ENCODE measurements at places on chromosomes 7 and 10. TPM values are rescaled to one million over a fixed set of nuclear protein-coding genes. Genes with fewer than 3 reads are reported as not detected.

EVX1 gene
- not detected for total RNA-seq

LIPF gene
- total RNA-seq: not detected

AKR1D1 gene
- total RNA-seq: 0.37 TPM

STEAP1 gene
- total RNA-seq: 13.1 TPM

ERVW-1 gene
- total RNA-seq: not detected

CH25H gene
- total RNA-seq: 4.0 TPM

ELFN1 gene
- total RNA-seq: 1.4 TPM

ABCB4 gene
- 2.0 TPM for total RNA-seq

KLLN gene
- 0.69 TPM for total RNA-seq

SPDYE11 gene
- total RNA-seq: not detected

PARD3 gene
- 39.6 TPM for total RNA-seq

AKR1C2 gene
- 85.5 TPM for total RNA-seq

RGR gene
- not detected for total RNA-seq

TMEM229A gene
- 0.66 TPM for total RNA-seq

STEAP4 gene
- 9.8 TPM for total RNA-seq

EPHB6 gene
- total RNA-seq: 16.7 TPM

PFKP gene
- total RNA-seq: 109 TPM

NUTM2B gene
- 2.4 TPM for total RNA-seq

VAX1 gene
- total RNA-seq: not detected

OR2F2 gene
- total RNA-seq: not detected

WNT8B gene
- not detected for total RNA-seq

RNF32 gene
- 1.8 TPM for total RNA-seq

AGMO gene
- total RNA-seq: 8.3 TPM

CD36 gene
- 35.8 TPM for total RNA-seq

ARMH3 gene
- total RNA-seq: 26.4 TPM

EIF3B gene
- total RNA-seq: 94.7 TPM

H2BK1 gene
- total RNA-seq: not detected

ACTL6B gene
- total RNA-seq: 0.14 TPM

POLR2J3 gene
- total RNA-seq: 28.1 TPM

GATA3 gene
- total RNA-seq: 1.5 TPM

C7orf33 gene
- not detected for total RNA-seq

C10orf53 gene
- not detected for total RNA-seq

SSC4D gene
- 0.40 TPM for total RNA-seq

CPA2 gene
- 3.3 TPM for total RNA-seq

ACTR3C gene
- total RNA-seq: 22.4 TPM

EPHB4 gene
- total RNA-seq: 165 TPM

OR2A5 gene
- not detected for total RNA-seq

SUFU gene
- total RNA-seq: 18.3 TPM

Measured in mucosa of gallbladder (tissue), 1 donor.